ENCODE measurements at places on chromosomes 3 and 15.

DNA sequence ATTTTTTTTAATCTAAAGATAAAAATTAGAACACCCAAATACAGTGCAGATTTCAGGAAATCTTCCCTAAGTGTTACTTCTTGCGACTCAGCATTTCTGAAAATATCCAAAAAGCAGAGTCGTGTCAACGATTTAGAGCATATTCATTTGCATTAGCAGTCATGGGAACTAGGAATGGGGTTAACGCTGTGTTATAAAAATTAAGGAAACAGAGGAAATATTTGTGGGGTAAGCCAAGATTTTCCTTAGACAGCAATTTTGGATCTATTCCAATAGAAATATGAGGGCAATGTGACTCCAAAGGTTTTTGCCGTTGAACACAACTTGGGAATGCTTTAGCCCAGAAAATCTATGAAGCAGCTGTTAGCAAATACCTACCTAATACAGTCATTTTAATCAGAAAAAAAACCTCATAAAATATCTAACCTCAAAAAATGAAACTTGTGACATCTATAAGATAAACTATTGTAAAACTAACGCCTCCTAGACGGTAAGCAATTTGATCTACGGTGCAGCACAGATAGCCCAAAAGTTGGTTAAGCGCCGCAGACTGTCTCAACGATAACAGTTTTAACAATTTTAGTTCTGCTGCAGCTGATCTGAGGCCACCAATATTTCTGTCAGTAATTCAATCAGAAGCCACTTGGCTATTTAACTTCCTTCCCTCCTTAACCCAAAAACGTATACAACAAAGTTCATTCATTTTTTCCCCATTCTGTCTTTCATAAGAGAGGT lies 5.8 kb upstream of the ATP11B start:
- DNase-seq: no peak

GRCh38 chr3:150015901-150016300 lies 45.2 kb upstream of the PFN2 start:
- DNase-seq: no peak

- no peak for DNase-seq
These were observed 1265.0 kb upstream of the ALCAM start for GRCh38 chr3:104101736-104102135.

GRCh38 chr15:50181969-50182218 lies at the start of gene SLC27A2:
TSS of gene SLC27A2 (plus strand) at chr15:50182196. CDS start at chr15:50182428, 232 bp downstream.
- peak; percentile 11 for DNase-seq

DNA sequence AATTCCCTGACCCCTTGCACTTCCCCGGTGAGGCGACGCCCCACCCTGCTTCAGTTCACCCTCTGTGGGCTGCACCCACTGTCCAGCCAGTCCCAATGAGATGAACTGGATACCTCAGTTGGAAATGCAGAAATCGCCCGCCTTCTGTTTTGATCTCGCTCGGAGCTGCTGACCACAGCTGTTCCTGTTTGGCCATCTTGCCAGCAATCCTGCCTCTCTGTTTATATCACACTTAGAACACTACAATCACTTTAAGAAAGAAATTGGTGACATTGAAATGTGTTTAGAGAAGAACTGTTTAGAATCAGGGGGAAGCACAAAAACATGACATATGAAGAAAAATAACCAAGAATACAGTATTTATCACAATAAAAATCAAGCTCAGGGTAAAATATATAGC lies 127.5 kb upstream of the SUCLG2 start:
- no peak for DNase-seq

DNA sequence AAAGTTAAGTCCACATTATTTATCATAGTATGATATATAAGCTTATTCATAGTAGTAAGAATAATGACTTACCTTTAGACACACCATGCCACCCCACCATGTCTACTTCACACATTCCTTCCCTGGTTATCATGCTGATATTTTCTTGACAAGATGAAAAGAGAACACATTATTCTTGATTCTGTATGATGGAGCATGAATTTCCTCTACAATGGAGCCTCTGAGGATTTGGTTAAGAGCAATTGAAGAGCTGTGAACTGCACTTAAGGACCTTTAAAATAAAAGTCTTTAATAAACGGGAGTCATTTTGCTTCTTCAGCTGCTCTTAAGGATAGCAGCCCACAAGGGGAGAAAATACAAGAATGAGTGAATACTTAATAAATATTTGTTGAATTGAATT lies 226.7 kb downstream of the CADM2 start:
- DNase-seq: no peak

DNA sequence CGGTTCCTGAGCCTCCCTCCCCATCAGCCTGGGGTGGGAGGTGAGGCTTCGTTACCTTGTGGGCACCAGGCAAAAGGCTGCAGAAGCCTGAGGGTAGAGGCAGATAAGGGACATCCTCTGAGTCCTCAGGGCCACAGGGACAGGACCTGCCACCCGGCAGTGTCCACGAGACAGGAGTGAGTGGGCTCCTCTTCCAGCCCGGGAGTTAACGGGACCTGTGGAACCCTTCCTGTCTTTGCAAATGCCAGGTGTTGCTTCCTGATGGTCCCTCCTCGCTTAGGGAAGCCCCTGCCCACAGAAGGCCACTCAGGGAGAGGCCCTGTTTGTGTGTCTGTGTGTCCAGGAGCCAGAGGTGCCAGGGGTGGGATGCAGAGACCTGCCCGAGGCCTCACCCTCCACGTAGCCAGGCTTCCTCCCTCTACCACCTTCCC lies 111.1 kb upstream of the ALDH1A3 start:
- DNase-seq: no peak

- DNase-seq: no peak
These were observed 59.7 kb upstream of the TBL1XR1 start for GRCh38 chr3:177257006-177257405.

DNA sequence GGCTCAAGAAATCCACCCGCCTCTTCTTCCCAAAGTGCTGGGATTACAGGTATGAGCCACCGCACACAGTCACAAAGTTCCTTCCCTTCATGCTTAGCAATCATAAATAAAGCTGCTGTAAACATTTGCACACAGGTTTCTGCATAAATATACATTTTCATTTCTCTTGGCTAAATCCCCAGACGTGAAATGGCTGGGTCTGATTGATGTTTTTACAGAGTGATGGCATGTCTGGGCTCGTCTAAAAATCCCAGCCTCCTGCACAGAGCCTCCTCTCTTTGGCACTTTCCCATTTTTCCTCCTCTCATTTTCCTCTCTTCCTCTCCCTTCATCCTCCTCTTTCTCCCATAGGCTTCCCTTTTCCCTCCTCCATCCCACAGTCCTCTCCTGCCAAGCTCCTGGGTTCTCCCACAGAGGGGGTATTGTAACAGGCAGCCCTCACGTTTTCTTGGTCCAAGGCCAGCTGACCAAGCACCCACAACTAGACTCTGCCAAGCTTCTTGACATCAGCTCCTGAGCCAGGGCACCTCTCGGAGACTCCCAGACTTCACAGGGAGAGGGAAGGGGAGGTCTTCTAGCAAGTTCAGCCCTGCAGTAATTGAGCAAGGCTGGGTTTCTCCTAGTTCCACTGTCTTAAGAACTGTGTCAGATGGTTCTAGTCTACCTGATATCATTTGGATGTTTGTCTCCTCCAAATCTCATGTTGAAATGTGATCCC lies 10.5 kb upstream of the PLA2G4E start:
- no peak for DNase-seq

GRCh38 chr3:133937756-133938601 lies 42.3 kb upstream of the RAB6B start:
- DNase-seq: no peak

DNA sequence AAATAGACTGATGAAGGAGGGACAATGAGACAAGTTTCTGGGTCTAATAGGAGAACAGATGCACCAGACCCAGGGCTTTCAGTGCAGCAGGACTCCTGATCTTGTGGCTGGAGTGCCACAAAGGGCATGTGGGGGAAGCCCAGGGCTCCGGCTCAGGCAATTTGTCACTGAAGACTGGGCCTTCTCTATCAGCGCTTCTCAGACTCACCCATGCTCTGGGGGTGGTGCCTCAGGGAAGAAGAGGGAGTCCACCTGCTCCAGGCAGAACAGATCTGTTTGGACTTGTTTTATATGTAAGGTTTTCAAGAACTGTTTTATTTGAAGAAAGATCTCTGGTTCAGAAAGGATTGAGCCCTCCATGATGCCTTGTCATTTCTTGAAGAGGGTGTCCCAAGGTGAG lies 112.4 kb upstream of the TLE3 start:
- no peak for DNase-seq

GRCh38 chr3:170982733-170983132 lies 43.8 kb downstream of the SLC2A2 start:
- DNase-seq: no peak

GRCh38 chr3:173513123-173513522 lies 115.6 kb downstream of the NLGN1 start:
- DNase-seq: no peak

DNA sequence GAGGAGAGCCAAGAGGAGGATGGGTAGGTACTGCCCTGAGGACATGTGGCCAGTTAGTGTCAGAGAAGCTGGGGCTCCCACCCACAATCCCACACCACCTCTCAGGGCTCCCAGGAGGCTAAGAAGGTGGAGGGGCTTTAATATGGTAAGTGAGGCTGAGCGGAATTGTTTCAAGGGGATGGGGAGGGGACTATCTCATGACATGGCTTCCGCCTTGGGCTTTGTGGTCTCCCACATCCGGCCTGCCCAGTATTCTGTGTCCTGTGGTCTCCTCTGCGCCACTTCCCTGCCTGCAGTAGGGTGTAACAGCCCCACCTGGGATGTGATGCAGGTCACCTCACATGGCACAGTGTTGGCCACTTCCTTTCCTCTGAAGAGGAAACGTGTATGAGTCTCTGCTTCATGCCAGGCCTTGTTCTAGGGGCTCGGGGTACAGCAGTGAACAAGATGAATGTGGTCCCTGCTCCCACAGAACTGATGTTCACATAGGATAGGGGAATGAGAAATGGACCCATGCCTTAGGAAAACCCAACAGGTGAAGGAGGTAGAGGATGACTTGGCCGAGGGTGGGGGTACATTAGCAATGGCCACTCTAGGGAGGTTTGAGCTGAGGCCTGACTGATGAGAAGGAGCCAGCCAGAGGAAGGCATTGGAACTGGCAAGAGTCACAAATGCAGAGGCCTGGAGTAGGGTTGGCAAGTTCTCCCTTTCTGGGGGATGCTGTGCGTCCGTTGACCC lies 3.2 kb downstream of the NEIL1 start:
- no peak for DNase-seq

GRCh38 chr15:78103406-78104118 lies 11.2 kb downstream of the SH2D7 start:
- DNase-seq: no peak

DNA sequence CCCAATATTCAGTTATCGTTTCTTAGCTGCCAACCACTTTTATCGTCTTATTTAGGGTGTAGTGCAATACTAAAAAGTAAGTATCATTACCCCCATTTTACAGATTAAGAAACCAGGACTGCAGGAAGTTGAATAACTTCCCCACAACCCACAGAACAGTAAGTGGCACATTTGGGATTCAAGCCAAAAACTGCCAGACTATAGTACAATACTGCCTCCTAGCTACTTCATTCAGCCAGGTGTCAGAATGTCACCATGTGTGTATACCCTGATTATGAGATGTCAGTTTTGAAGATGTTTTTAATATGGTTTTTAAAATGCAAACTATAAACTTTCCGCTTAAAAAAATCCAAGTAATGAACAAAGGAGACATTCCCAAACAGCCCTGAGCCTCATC lies 74.2 kb upstream of the PROK2 start:
- DNase-seq: no peak

DNA sequence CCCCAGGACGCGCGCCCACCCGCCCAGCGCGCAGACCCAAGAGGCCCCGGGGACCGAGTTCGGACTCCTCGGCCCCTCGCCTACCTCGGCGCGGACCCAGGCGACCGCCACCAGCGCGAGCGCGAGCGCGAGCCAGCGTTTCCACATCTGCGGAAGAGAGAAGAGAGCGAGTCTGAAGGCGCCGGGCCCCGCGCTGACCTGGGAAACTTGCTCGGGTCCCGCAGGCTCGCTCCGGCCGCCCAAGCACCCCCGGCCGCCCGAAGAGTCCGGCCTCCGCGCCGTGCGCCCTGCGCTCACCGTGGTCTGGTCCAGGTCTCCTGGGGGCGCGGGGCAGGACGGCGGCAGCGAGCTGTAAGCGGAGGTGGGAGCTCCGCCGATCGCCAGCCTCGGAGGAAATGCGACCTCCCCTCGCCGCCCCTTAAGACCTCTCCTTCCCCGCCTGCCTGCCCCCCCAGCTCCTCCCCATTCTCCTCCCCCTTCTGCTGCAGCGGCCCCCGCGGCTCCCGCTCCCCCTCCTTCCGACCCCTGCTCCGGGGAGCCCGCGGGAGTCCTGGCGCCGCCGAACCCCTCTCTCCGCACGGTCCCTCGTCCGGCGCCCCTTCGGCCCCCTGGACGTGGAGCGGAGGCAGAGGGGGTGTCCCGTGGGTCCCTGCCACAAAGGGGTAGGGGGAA lies at the start of gene FSTL1:
Gene FSTL1 (minus strand): TSS at position 393 of the 672 bp plus-strand sequence. CDS start 246 bp downstream, at position 147.
- no peak for DNase-seq

DNA sequence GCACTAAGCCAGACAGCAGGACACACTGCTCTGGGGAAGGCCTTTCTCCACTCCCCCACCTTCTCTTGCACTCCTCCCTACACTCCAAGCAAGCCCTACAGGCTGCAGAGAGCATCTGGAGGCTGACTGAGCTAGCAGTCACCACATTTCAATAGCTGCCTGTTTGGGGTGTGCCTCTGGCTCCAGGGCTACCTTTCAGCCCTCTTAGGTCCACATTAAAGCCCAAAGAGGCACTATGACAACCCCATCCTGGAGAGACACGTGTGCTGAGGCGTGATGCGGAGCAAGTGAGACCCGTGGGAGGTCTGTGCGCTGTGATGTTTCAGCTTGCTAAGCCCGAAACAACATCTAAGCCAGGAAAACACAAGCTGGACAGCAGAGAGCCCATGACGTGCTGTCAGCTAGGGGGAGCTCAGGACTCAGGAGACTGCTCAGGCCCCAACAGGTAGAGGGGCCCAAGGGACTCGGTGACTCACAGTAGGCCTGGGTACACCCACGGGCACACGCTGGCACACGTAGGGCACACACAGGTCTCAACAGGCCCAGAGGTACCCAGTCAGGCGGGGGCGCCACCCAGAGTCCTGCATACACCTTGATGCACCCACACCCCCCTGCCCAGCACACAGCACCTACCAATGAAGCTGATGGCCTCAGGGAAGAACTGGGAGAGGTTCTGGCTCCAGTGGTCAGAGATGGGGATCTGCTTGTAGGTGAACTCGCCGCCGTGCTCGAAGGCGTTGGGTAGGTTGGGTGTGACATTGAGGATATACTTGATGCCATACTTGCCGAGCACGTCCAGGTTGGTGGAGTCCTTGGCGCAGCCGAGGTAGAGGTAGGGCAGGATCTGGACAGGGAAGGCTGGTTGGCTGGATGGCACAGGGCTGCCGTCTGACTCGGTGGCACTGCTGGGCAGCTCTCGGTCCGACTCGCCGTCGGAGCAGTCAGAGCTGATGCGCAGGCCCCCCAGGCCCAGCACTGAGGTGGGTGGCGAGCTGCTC lies 2.8 kb downstream of the DUSP7 start:
- DNase-seq: no peak

- peak; percentile 3 for DNase-seq
These were observed 64.3 kb downstream of the CASR start for GRCh38 chr3:122247825-122248185.

GRCh38 chr3:101859882-101860448 lies 10.7 kb downstream of the NFKBIZ start:
- no peak for DNase-seq

Measured in NCI-H1092 (cell line).